NCI-H1436 (cell line): ENCODE measurements at places on chromosomes 7 and 10.

- no peak for DNase-seq
Observed at GRCh38 chr10:113086282-113086681, 136.2 kb downstream of the TCF7L2 start.

DNA sequence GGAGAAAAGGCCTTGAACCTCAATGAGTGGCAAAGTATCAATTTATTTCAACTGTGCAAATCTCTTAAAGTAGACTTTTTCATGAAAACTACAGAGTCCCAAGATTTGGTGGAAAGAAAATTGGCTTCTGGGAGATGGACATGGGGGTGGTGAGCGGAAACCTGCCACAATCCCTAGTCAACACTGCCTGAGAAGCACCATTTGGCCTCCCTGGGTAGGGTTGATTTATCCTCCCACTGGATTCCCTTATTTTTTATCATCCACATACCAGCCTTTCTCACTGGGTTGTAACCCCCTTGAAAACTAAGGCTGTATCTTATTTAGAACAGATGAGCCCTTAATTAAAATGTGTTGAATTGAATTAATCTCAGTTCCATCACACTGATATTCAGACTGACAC lies 101.7 kb upstream of the PTN start:
- DNase-seq: no peak

GRCh38 chr7:107951896-107952295 lies 51.1 kb downstream of the LAMB1 start:
- no peak for DNase-seq

- no peak for DNase-seq
Observed at GRCh38 chr7:138066954-138067394, 9.3 kb upstream of the AKR1D1 start.

DNA sequence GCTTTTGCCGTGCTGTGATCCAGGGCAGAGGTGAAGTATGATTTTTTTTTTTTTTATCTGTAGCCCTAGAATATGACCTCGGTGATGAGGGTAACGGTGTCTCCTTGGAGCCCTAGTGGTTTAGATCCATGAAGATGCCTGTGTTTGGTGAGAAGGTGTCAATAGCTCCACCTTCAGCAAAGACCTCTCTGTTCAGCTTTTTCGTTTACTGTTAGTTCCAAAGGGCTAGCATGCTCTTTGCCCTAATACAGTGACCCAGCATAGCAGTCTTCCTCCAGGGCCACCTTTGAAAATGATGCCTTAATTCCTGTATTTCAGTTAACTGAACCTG lies 746 bp upstream of the MRPS16 start:
- no peak for DNase-seq

DNA sequence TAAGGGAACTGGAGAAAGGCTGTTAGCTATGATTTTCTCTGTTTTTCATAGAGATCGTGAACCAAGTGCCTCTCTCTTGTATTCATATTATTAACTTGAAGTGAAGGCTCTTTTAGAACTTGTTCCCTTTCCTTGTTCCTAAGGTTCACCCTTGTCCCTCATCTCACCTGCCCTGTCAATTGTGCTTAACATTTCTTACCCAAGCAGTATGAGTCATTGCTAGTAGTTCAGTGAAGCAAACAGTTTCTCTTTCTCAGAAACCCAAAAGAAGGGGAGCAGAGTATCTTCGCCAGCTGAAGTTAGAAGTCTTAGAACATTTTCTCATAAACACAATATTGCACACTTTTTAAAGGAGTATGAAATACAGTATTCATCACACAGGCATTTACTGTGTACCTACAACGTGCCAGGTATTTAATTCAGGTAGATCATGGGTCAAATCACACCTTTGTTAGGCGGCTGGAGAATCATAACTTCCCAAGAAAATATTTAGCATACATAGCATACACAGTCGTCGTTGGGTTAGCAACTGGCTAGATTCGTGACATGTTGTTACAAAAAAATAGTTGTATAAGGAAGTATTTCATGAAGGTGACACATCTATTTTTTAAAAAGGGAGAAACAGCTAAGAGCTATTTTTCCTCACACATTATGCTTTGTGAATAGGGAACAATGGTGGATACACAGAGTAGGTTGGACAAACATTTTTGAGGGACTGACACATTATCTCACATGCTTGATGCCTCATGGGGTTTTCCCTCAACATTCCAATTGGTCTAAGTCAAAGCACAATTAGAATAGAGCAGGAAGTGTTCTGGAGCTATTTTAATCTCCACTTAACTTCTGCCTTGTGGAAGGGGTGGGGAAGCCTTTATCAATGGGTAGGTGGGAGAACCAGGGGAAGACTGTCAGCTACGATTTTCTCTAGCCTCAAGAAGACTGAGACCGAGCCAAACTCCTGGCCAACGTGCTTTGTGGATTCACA lies 13.2 kb downstream of the HDAC9 start:
- no peak for DNase-seq
